Bone marrow (tissue), 2 donors: ENCODE measurements at places on chromosomes 16 and 17.

- DNase-seq = no peak
Measured at GRCh38 chr16:51629576-51629975, 478.5 kb upstream of the SALL1 start.

DNA sequence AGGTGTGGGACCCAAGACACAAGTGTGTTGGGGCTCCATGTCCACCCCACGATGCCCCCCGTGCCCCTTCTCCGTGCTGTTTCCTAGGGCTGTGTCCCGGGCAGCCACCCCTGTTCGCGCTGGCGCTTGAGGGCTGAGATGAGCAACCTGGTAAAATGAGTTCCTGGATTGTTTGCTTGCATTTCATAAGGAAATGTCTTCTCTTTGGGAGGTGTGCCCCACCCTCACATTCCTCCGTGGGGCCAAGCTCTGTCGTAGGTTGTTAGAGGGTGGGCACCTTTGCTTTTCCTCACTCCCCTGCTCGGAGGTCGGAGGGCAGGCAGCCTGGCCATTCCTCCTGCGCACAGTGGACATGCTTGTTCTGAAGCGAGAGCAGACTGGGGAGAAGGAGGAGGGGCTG lies 171.3 kb upstream of the CHMP6 start:
- no peak for DNase-seq

- DNase-seq = no peak
Measured at GRCh38 chr17:7589891-7590691, at the start of gene SOX15. Gene SOX15 (minus strand): TSS chr17:7590094. CDS start chr17:7589676, 418 bp downstream.

DNA sequence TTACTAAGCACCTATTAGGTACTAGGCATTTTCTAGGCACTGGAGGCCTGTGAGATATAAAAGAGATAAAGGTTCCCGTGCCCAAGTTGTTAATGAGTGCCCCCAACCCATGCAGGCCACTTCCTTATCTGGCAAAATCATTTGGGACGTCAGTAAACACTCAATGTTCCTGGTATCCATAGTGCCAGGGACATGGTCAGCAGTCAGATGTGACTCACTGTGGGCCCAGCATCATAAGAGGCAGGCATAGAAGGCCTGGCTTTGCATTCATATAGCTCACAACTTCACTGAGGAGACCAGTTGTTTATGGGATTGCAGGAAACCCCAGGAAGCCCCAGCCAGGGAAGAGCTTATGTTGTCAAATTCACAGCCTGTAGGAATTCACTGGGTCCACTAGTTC lies 81.1 kb downstream of the MRC2 start:
- no peak for DNase-seq

DNA sequence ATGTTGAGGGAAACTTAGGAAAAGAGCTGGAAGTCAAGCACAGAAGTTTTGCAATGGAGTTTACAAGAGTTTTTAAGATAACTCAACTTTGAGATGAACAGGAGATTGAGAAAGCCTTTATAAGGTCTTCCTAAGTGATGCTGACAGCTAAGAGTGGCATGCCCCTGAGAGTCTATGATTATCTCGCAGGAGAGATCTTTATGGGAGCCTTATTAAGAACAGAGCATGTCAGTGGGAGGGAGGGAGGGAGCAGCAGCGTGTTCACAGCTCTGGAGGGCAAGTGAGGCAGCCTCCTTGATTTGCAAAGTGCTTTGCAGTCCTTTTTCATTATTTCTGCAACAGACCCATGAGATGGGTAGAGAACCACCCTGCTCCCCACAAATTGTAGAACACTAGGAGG lies 30.7 kb downstream of the GNAO1 start:
- no peak for DNase-seq
